ENCODE measurements at places on chromosomes 3 and 15. TPM values are rescaled to one million over a fixed set of nuclear protein-coding genes. Genes with fewer than 3 reads are reported as not detected.

The AHSG gene
- not detected for total RNA-seq

- DNase-seq = no peak
These were observed 85.8 kb downstream of the THBS1 start for GRCh38 chr15:39666677-39667076.

GRCh38 chr3:25945836-25946235, 155.9 kb downstream of the OXSM start:
- no peak for DNase-seq

DNA sequence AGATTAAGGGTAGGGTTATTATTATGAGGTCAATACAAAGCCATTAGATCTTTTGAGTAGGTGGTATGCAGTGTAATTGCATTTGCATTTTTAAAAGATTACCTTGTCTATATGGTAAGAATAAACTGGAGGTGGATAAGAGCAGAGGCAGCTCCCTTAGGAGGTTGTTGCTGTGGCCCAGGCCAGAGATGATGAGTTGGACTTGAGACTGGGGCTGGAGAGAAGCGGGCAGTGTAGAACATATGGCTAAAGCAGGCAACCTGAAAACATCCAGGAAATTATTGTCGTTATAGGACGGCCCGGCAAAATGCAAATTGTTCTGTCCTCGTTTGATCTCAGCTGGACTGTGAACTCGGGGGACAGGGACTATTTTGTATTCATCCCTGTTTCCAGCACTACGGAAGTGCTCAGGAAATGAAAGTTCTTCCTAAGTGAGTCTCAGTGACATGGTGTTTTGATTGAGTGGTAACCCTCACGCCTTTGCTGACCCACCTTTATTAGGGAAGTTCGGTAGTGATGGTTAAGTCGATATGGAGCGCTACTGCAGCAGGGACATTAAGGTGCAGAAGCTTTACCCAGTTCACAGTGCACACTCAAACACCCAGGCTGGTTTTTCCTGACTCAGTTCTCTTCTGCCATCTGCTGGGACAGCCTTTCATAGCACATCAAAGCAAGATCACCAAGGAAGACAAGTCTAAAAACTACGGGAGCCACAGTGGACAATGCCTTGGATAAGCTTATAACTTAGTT, 27.2 kb upstream of the VPS33B start:
- DNase-seq = peak; percentile 56

The GOLGA6D gene
- total RNA-seq = 1.1 TPM

The MINDY4B gene
- not detected for total RNA-seq

DNA sequence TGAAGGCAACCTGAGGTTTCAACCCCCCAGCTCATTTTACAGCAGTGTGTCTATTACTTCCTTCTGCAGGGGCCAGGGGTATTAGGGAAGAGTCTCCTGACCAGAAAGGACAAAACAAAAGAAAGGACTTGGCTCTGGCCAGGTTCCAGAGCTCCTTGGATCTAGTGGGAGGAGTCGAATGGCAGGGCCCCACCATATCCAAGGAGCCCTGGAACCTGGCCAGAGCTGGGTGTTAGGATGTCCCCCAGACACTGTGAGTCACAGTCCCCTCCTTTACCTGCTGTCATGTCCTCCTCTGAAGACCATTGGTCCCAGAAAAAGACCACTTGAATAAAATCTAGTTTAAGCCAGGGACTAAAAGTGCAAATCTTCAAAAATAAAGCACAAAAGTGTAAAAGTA, 113.2 kb downstream of the EEFSEC start:
- no peak for DNase-seq

- no peak for DNase-seq
These were observed 33.1 kb downstream of the QTRT2 start for GRCh38 chr3:114089675-114090074.

The GOLGA8J gene
- not detected for total RNA-seq

- DNase-seq = no peak
These were observed 72.1 kb upstream of the OXTR start for GRCh38 chr3:8841472-8841871.

The SELENOK gene
- 44.1 TPM for total RNA-seq

The NLGN1 gene
- total RNA-seq = 8.8 TPM

- DNase-seq = no peak
These were observed 55.4 kb downstream of the DCBLD2 start for GRCh38 chr3:98846101-98846500.

- DNase-seq = peak; percentile 93
These were observed 3.8 kb upstream of the LOXL1 start for GRCh38 chr15:73922186-73923151.

The PRR20G gene
- total RNA-seq = not detected

The RBP2 gene
- not detected for total RNA-seq

DNA sequence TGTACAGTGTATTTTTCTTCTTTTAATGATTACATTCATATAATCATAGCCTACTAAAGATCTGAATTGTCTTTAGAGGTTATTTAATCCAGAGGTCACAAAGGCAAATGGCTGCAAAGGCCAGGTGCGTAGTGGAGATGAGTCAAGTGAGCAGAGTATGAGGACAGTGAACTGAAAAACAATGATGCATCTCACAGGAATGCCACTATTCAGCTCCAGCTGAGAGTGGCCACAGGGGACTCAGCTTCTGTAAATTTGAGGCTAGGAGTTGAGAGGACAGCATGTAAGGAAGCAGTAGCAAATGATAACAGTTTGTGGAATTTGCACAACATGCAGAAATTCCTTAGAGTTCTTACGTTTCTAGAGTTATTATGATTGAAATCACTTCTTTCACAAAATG, 50.4 kb downstream of the COL6A5 start:
- DNase-seq = peak; percentile 13

- peak; percentile 63 for DNase-seq
These were observed 976 bp downstream of the ABHD17C start for GRCh38 chr15:80695911-80696661.

- no peak for DNase-seq
These were observed 27.2 kb upstream of the ANKRD28 start for GRCh38 chr3:15825016-15825415.

DNA sequence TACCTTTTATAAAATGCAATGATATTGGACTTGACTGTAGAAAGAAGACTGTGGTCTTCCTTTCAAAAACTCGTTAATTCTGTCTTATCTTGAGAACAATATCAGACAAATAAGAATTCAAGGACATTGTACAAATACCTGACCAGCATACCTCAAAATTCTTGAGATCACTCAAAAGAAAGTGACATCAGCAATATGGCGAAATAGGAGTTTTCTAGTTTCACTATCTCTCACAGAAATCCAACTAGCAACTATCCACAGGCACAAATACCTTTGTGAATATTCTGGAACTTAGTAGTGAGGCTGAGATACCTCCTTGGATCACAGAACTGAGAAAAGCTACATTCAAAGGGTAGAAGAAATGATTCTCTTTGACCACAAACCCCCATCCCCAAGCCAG, 419.7 kb downstream of the ZNF385D start:
- DNase-seq = no peak

The ZPLD1 gene
- not detected for total RNA-seq

The NR2E3 gene
- total RNA-seq = 0.33 TPM

DNA sequence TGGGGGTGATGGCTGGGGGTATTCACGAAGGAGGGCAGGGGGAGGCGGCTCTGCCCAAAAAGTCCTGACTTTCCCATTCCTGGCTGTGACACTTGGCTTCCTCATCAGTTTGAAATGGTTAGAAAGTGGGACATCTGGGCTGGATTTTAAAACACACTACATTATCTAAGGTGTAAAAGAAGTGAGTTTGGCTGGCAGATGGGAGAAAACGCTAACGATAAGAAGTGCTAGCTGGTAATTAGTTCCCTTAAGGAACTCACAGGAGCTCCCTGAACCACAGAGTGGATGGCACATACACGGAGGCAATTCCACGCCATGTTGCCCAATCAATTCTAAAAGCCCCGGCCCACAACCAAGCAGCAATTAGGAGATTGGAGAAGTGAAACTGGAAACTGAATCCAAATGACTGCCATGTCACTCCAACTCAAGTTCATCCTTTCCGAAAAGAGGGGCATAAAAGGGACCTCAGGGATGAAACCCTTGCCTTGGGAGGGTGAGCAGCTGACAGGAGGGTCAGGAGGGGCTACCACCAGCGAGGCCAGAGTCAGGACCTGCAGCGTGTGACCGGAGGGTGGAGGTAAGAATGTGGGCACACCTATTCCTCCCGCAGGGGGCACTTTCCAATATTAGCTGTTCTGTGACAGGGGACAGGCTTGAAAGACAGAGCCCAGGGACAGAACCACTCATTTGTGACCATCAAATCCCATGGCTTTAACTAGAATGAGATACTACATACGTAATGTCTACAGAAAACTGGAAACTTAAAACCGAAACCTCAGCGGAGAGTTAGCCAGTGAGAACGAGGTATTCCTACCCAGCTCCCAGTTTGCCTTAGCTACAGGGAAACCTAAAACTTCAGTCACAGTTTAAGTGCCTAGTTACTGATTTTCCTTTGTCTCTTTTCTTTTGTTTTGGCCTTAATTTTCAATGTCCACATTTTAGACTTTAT, 95.3 kb upstream of the OXTR start:
- peak; percentile 27 for DNase-seq

The FBXO40 gene
- total RNA-seq = under 0.01 TPM

DNA sequence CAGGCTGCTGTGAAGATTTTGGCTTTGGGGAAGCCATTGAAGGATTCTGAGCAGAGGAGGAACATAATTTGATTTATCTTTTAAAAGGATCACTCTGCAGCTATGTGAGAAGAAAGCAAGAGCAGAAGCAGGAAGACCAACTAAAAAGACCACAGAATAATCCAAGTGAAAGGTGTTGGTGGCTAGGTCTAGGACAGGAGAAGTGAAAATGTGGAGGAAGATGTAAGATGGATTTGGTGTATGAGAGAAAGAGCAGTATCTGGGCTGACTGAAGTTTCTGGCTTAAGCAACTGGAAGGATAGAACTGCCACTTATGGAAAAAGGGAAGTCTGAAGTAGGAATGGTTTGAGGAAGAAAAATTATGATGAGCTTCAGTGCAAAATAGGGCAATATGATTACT, 62.0 kb downstream of the SFMBT1 start:
- no peak for DNase-seq

DNA sequence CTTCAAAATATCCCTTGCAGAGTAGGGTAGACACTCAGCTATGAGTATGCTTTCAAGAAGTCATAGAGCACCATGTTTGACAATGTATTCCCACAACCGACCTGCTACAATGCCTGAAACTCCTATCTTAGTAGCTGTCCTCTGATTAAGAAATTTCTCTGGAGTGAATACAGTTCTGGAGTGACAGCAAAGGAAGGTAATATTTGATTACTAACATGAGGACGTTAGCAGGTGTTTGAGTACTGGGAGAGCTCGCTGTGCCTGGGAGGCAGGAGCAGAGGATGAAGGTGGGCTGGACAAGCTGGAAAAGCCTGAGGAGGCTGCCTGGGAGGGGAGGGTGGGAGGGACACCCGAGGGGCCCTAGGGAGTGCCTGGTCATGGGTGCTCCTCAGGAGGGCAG, 42.9 kb downstream of the PARP15 start:
- no peak for DNase-seq

The RTP1 gene
- 5.1 TPM for total RNA-seq

GRCh38 chr3:70261283-70261682, 51.2 kb downstream of the MDFIC2 start:
- no peak for DNase-seq

GRCh38 chr3:127450331-127450730, 140.2 kb downstream of the TPRA1 start:
- no peak for DNase-seq

DNA sequence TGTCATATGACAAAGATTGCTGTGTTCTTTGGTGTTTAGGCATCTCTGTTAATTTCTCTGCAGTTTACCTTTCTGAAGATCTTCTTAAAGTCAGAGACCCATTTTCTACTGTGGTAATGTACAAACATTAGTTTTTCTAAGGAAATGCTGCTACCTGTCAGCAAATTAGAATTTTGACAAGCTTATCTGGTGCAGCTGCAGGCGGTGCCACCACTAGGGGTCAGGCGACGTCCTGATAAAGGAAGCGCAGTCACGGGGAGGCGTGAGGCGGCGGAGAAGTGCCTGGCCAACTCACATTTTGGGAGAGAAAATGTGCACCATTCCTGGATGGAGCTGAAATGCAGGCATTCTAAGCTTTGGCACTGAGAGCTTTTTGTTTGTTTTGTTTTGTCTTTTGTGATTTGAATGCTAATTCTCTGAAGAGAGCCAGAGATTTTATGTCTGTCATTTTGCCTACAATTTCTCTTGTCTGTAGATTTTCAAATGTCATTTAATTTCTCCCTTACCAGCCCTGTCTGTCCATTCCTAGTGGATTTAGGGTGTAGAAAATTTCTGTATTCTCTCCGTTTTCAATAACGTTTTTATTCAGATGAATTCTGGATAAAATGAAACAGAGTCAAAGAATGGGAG, 24.9 kb upstream of the SIAH2 start:
- peak; percentile 66 for DNase-seq

DNA sequence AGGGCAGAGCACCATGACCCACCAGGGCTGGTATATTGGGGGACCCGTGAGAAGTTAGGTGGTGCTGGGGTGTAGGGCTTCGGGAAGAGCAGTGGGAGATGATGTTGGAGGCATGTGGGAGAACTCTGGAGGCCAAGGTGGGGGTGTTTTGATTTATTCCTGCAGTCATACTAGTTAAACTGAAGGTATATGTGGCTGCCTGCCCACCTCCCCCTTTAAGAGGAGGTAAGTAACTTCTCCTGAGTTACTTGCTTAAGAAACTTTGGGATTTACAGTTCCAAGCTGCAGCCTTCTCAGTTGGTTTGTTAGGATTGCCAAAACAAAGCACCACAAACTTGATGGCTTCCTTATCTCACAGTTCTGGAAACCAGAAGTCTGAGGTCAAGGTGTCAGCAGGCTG, 73.1 kb upstream of the AGBL1 start:
- DNase-seq = no peak

All from H7 (cell line).